ENCODE measurements at places on chromosomes 7 and 10.

DNA sequence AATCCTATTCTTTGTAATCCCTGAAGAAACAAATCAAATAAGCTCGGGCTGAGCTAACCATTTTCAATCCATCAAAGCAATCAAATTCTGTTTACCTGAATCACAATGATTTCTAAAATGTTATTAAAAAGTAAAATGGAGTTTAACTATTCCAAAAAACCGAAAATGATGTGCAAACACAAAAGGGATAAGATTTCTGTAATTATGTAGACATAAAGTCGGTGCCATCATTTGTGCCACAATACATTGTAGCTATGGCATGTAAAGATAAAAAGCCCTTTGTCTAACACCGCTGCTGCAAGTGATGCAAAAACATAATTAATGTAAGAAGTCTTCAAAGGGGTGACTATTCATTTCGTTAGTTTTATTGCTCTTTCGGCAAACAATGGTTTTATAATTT, 125.1 kb upstream of the FAM204A start:
- no peak for DNase-seq

DNA sequence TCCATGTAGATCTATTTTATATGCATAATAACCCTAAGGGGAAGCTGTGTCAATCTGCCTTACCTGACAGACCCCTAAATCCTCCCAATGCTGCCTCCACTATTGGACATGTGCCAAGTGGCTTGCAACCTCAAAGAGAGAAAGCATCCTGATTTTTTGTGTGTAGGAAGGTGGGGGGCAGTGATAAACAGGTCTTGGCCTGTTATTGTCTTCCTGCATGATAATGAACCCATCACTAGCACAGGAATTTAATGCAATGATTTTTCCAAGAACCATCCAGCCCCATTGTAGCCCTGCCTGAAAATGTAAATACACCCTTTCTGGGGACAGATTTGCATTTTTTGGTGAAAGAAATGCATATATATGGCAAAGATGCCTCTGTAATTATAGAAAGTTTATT, 850.2 kb downstream of the LRMDA start:
- no peak for DNase-seq

DNA sequence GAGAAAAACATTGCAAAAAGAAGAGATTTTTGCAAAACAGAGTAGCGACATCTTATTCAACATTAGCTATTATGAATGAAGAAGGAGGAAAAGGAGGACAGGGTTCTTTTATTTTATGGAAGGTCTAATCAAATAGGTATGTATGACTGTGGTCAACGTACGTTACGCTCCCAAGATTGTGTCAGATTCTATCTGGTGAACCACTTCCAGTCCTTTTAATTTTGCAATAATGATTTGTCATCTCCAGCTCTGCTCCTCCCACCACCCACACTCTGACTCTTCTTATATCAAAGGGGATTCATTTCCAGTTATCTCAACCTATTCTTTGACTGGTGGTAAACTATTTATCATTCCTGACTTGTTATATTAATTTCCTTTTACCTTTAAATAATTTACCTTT, 259.9 kb downstream of the CACNA2D1 start:
- no peak for DNase-seq

GRCh38 chr7:107090457-107090856, 46.0 kb downstream of the PRKAR2B start:
- no peak for DNase-seq

- no peak for DNase-seq
Measured at GRCh38 chr7:85602196-85602595, 415.3 kb upstream of the SEMA3D start.

DNA sequence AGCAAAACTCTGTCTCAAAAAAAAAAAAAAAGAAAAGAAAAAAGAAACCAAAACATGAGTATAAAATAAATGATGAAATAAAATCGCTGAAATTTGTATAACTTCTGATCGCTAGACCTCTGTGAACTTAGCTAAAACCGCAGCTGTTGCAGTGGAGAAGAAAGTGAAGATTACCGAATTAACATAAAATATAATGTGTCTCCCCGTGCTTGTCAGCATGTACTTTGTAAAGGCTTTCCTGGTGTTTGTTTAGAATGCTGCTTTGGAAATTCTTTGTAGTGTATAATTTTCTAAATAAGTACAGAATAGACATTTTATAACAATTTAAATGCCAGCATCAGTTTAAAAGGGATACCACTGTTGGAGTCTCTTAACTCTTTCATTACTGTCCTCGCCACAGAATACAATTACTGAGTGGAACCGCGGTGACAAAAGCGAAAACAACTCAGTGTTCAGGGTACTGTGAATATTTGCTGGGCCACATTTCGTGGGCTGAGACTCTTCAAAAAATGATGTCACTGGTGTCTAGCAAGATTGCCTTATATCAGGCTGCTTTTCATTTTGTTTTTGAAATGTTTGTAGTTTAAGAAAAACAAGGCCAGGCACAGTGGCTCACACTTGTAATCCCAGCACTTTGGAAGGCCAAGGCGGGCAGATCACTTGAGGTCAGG, 167.7 kb downstream of the NSUN6 start:
- DNase-seq = no peak

- DNase-seq = no peak
Measured at GRCh38 chr7:746155-747061, 19.3 kb upstream of the PRKAR1B start.

DNA sequence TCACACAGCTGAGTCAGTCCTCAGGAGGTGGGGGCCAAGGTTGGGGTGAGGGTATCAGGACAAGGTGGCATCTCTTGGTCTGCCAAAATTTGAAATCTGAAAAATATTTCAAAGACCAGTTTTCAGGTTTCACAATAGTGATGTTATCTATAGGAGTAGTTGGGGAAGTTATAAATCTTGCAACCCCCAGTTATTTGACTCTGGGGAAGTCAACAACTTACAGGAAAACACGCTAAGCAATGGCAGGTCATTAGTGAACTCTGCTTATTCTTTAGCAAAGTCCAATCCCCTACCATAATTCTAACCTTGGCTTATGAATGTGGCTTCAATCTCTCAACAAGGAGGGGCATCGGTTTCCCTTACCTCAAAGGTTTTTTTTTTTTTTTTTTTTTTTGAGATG, 94.9 kb downstream of the MARCHF5 start:
- no peak for DNase-seq

GRCh38 chr10:83276971-83277370, 862.3 kb upstream of the GHITM start:
- DNase-seq = no peak

DNA sequence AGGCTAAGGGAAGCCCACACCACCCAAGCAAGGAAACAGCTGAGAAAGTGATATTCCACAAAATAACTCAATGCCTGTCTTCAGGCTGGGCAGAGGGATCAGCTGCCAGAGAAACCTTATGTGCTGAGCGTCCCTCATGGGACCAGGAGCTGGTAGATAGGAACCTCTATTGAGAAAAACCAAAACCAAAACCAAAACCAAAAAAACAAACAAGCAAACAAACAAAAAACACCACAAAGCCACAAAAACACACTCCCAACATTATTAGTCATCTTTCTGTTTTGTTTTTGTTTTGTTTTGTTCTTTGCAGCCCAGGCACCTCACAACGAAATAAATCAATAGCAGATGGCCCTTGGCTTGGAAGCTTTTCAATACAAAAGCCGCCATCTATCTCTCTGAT, 760.8 kb upstream of the CELF2 start:
- no peak for DNase-seq

- DNase-seq = no peak
Measured at GRCh38 chr10:60781661-60782060, 3.4 kb downstream of the CDK1 start.

- DNase-seq = no peak
Measured at GRCh38 chr10:69418052-69418752, 1.5 kb upstream of the TACR2 start.

DNA sequence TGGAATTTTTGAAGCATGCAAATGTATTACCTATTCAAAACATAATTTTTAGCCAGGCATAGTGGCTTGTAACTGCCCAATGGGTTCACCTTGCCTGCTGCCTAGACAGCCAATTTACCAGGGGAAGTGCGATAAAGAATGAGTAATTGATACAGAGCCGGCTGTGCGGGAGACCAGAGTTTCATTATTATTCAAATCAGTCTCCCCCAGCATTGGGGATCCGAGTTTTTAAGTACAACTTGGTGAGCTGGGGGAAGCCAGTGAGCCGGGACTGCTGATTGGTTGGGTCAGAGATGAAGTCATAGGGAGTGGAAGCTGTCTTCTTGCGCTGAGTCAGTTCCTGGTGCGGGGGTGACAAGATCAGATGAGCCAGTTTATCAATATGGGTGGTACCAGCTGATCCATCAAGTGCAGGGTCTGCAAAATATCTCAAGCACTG, 29.1 kb upstream of the NRBF2 start:
- DNase-seq = peak; percentile 1

GRCh38 chr10:72886621-72887020, 6.9 kb upstream of the OIT3 start:
- no peak for DNase-seq

DNA sequence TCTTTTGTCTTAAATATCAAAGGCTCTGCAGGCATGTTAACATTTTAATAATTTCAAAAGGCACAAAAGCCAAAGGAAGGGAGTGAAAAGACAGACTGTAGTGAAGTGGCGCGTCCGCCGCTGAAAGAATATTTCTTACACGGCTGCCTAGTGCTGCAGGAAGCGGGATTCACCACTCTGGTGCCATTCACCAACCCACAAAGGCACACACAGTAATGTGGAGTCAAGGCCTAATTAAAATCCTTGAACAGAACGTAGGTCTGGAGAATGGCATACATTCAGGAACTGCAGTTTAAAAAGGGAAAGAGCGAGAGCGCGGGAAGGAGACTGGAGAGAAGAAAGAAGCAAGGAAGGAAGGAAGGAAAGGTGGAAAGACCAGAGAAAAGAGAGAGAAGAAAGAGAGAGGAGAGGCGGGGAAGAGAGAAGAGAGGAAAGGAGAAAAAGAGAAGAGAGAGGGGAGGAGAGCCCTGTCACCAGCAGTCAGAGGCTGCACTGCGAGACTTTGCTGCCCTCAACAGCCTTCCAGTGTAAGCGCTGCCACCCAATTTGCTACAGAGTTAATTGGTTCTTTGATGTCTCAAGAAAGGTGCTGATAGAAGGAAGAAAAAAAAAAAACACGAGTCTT, 554.0 kb downstream of the MDFIC start:
- no peak for DNase-seq

- DNase-seq = no peak
Measured at GRCh38 chr10:44339218-44339617, 45.7 kb downstream of the CXCL12 start.

- no peak for DNase-seq
Measured at GRCh38 chr10:3886191-3886590, 101.2 kb upstream of the KLF6 start.

- peak; percentile 66 for DNase-seq
Measured at GRCh38 chr7:151038951-151039849, 9.1 kb upstream of the ASIC3 start.

DNA sequence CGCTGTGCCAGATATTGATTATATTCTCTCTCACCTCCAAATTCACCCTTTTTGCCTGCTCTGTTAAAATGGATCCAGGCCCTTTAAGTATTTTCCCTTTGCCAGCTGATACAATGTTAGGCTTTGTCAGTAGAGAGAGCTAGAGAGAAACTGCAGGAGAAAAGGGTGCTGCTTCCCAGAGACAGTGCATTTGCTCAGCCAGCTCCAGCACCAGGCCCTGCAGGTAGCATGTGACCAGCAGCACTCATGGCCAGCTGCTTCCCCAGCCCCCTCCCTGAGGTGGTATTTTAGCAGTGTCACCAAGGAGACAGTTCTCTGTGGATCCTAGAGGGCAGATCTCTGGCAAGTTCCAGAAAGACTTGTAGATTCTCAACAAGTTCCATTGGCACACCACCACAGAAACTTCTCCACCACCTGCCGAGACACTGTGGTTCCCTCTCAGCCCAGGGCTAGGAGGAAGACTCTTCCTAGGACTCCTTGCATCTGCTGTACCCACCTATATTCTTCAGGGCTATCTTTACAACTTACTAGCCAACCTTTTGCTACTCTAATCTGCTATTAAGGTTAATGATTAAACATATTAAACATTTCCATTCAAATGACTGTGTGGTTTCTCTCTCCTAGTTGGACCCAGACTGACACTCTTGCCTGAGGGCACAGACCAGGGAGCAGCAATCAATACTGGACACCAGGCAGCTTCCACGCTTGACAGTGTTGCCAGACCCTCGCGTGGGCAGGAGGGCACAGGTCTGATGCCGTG, 35.6 kb upstream of the ADAM12 start:
- no peak for DNase-seq

DNA sequence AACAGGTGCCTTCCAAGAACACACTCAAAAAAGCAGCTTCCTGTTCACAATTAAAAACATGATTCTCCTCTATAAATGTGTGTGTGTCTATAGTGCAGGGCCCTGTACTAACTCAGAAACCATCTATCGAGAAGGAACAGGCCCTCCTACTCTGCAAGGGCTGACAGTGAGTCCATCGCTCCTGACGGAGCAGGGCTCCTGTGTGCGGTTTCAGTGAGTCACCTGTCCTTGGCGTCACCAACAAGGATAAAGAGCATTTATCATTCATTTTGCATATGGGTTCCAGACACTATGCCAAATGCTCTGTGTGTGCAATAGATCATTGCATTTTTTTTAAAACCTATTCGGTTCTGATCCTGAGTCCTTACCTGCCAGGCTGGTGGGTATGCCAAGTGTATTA, 63.7 kb downstream of the TACC2 start:
- DNase-seq = no peak

GRCh38 chr7:95334447-95334846, 10.1 kb upstream of the PON1 start:
- DNase-seq = no peak

DNA sequence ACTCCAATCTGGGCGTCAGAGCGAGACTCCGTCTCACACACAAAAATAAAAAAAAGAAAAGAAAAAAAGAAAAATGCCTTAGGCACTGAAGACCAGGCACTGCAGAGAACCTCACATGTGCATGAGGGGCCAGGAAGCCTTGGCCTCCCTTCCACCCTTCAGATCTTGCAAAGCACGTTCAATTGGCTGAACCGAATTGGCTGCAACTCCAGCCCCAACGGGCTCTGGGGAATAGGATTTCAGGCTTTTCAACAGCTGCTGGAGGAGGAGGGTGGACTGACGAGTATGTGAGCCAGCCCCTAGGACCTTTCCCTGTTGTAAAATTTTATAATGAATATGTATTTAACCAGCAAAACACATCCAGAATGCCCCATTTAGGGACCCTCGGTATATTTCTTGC, 16.7 kb downstream of the TMEM120A start:
- no peak for DNase-seq

DNA sequence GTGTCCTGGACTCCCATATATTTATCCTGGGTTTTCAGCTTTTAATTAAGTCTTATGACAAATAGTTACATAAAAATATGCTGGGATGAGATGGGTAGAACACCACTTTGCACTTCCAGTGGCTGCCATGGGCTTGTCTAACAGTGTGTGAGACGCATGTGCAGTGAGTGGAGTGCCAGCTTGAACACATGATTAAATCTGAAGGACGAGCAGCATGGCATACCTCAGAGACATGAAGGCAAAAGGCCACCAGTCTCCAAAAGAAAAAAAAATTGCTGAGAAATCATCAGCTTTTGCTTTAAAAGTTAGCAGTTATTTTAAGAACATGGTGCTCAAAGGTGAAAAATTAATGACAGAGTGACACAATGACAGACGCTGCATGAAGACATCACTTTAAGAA, 139.0 kb upstream of the ADCY1 start:
- DNase-seq = no peak

- no peak for DNase-seq
Measured at GRCh38 chr7:130777426-130777825, 43.4 kb upstream of the KLF14 start.

All from stimulated activated CD8-positive, alpha-beta memory T cell treated with anti-CD3 and anti-CD28 coated beads, Interleukin-4, amount 100 ng/mL, for 4 hours (primary cell).